CD4-positive, alpha-beta memory T cell (primary cell): ENCODE measurements at places on chromosomes 2 and 18. TPM values are rescaled to one million over a fixed set of nuclear protein-coding genes. Genes with fewer than 3 reads are reported as not detected.

VWC2L gene
- not detected for polyA plus RNA-seq

RBBP8 gene
- 3.0 TPM for polyA plus RNA-seq

CNTNAP5 gene
- polyA plus RNA-seq, result not detected

TLX2 gene
- polyA plus RNA-seq, result 0.14 TPM

ABCG5 gene
- not detected for polyA plus RNA-seq

NUP35 gene
- 8.7 TPM for polyA plus RNA-seq

C18orf54 gene
- polyA plus RNA-seq, result 0.53 TPM

ABCB11 gene
- polyA plus RNA-seq, result not detected

MRO gene
- not detected for polyA plus RNA-seq

SCN3A gene
- not detected for polyA plus RNA-seq

SIX3 gene
- polyA plus RNA-seq, result not detected

SCYGR4 gene
- not detected for polyA plus RNA-seq

VPS54 gene
- polyA plus RNA-seq, result 9.1 TPM
